Posterior vena cava (tissue), 2 donors: ENCODE measurements at places on chromosomes 1 and 21. TPM values are rescaled to one million over a fixed set of nuclear protein-coding genes. Genes with fewer than 3 reads are reported as not detected.

- DNase-seq: peak; percentile 90
These were observed 707 bp upstream of the KLHL21 start for GRCh38 chr1:6603238-6603914.

DNA sequence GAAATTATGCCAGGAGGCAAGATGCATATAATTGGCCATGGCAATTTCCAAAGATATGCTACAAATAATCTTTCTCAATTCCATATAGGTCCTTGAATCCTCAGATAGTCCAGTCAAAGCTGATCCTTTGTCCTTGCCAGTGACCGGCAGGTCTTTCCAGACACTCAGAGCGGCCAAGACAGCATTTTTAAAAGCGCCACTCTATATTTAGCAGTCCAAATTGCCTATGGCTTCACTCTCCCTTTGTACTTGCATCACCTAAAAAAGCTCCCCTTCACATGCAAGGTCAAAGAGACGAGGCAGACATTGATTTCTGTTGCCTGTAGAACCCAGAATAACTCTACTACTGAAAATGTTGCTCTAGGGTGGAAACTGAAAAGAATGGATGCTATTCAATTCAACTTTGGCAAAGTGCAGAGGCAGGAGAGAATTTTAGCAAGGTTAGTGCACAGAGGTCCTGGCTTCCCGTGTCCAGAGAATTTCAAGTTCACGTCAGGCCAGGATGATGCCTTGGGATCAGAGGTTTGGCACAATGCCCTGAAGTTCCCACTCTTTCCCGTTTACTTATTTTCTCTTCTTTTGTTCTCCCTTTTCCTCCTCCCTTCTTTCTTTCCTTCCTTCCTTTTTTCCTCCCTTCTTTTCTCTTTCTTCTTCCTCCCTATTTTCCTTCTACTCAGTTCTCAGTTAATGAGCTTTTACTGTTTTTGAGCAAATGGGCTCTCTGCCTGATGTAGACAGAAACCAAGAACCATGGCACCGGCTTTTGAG is 108.5 kb downstream of the KCNK1 start:
- no peak for DNase-seq

- DNase-seq: no peak
These were observed 8.4 kb upstream of the DDAH1 start for GRCh38 chr1:85473390-85473789.

DNA sequence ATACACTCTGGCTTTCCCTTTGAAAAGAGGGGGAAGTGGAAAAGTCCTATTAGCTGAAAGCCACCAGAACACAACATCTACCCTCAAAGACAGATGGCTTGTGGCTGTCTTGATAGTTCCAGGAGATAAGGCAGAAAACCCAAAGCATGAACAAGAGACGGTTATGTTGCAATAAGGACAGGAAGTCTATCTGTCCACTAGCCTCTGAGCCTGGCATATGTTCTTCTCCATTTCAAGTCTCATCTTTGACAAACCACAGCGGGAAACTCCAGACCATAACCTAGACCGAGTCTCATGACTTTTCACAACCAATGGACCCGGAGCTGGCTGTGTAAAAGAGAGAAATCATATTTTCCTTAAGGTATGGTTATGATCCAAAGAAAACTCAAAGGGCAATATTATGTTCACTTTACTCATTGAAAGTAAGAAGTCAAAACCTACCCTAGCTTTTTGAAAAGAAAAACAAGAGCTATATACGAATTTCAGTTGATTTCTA is 33.8 kb downstream of the DUSP10 start:
- no peak for DNase-seq

DNA sequence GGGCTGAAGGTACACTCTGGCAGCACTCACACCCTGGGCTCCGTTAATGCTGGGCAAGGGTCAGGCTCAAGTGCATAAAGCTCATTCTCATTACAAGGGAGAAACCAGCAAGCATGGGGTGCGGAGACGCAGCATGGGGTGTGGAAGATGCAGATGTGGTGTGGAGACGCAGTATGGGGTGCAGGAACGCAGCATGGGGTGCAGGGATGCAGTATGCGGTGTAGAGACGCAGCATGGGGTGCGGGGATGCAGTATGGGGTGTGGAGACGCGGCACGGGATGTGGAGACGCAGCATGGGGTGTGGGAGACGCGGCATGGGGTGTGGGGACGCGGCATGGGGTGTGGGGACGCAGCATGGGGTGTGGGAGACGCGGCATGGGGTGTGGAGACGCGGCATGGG is 390.7 kb downstream of the NPHP4 start:
- peak; percentile 69 for DNase-seq

GRCh38 chr21:43771199-43771675 is 4.9 kb downstream of the CSTB start:
- DNase-seq: no peak

GRCh38 chr1:161791904-161792655 is 26.0 kb downstream of the ATF6 start:
- no peak for DNase-seq

The OR2T29 gene
- total RNA-seq: not detected

DNA sequence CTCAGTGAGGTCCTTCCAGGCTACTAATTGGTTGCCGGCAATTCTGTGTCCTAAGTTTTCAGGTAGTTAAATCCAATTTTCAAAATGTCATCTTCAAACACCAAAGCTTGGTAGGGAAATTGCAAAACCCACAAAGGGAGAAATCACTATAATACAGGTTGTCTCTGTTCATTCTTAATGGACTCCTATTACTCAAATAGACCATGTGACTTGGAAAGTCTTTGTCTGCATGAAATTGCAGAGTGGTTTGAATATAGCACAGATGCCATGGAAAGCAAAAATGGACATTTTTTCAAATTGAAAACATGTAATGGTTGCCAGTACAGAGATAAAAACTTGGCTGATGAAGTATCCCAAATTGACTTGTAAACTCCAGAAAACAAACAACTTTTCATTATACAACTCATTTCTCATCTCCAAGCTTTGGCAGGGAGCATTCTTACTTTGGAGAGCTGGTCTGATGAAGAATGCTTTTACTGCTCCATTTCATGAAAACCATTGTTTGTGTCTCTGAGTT is 169.5 kb upstream of the PKN2 start:
- DNase-seq: no peak

DNA sequence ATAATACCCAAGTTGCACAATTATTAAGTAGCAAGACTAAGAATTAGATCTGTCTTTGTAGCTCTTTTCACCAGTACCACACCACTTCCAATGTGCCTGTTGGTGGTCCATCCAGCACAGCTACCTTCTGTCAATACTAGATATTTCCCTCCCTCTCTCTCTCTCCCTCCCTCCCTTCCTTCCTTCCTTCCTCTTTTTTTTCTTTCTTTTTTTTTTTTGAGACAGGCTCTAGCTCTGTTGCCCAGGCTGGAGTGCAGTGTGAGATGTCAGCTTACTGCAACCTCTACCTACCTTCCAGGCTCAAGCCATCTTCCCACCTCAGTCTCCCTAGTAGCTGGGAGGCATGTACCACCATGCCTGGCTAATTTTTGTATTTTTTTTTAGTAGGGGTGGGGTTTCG is 21.1 kb downstream of the KPNA6 start:
- DNase-seq: no peak

- no peak for DNase-seq
These were observed 58.6 kb upstream of the C8B start for GRCh38 chr1:57024428-57024827.

GRCh38 chr21:26072666-26073615 is 97.6 kb downstream of the APP start:
- no peak for DNase-seq

- no peak for DNase-seq
These were observed 302.2 kb downstream of the NTNG1 start for GRCh38 chr1:107443027-107443426.

GRCh38 chr1:204735042-204735441 is 49.5 kb upstream of the LRRN2 start:
- DNase-seq: no peak

The OR2L8 gene
- not detected for total RNA-seq

DNA sequence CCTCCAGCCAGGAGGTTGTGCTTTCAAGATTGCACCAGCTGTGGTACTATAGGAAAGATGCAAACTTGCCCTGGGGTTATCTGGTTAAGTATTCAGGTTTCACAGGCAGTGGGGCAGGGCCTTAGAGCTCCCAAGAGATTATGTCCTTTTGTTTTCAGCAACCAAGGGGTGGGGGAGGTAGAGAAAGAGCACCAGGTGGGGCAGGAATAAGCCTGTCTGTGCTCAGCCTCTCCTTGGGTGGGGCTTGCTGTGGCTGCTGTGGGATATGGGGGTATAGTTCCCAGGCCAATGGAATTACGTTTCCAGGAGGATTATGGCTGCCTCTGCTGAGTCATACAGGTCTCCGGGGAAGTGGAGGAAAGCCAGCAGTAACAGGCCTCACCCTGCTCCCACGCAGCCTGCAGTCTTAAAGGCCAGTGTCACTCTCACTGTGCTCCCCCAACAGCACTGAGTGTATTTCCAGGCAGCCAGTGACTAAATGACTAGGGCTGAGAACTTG is 508.6 kb downstream of the RWDD3 start:
- no peak for DNase-seq

- DNase-seq: peak; percentile 97
These were observed 38.7 kb upstream of the HMGN1 start for GRCh38 chr21:39387461-39388037.

GRCh38 chr1:202565890-202566602 is 144.2 kb downstream of the SYT2 start:
- no peak for DNase-seq

DNA sequence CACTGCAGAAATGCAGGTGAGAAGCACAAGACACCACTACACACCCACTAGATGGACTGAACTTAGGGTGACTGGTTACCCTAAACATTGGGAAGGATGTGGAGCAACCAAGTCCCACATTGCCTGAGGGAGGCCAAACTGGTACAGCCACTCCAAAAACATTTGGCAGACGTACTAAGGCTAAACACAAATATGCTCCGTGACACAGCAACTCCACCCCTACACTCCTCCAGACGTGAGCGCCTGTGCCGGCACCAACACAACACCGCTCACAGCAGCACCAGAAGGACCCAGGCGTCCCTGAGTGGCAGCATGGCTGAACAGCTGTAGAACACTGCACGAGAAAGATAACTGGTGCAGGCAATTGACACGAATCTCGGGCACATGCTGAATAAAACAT is 14.7 kb downstream of the PTTG1IP start:
- DNase-seq: no peak

GRCh38 chr1:205064301-205064700 is 20.0 kb downstream of the TMEM81 start:
- peak; percentile 50 for DNase-seq

DNA sequence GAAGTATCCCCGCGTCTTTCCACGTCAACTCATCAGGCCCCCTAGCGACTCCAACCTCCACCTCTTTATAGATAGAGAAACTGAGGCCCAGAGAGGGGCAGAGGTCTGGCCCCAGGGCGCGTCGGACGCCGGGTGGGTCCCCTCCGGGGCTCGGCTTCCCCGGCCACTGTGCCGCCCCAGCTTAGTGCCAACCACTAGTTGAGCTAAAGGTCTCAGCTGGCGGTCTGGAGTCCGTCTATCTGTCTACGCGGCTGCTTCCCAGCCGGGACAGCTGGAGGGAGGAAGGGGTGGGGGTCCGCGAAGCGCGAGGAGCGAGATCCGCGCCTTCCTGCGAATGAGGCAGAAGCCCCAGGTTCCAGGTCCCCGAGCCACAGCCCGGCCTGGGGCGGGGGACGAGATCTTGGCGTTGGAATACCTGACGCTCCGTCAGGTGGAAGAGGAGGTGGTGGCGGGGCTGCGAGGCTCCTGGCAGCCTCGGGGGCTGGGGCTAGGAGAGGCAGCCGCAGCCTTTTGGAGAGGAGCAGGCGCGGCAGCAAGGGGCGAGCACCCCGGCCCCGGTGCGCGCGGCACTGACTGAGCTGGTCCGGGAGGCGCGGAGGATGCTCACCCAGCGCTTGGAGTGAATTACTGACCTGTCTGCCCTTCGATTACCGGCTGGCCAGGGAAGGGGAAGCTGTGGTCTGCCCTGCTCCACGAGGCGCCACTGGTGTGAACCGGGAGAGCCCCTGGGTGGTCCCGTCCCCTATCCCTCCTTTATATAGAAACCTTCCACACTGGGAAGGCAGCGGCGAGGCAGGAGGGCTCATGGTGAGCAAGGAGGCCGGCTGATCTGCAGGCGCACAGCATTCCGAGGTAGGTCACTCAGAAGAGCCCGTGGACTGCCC is 937 bp downstream of the PODN start:
- DNase-seq: peak; percentile 81

DNA sequence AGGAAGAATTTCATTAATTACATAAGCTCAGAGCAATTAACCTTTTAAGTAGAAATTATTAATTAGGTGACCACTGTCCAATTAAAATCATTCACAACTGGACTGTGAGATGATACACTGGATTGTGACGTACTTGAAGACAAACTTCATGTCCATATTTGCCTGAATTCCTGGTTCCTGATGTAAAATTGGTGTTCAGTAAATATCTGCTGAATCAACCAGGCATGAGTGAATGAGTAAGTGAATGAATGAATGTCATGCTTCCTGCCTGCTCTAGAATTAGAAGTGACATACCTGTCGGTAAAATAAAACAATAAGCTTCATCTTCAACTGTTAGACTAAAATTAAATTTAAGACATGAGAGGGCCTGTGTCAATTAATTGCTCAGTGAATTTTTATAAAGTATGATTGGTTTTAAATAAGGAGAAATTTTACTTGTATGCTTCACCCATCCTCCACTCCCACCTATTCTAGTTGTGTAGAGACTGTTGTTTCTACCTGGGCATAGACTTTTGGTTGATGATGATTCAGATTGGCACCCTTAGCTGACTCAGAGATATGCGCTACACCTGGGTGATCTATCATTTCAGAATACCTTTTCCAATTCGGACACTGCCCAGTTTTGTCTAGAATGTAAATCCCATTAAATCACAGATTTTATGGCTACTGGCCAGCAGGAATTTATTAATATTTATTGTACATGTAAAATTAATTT is 56.9 kb upstream of the PTGS2 start:
- no peak for DNase-seq

The MINDY1 gene
- 17.3 TPM for total RNA-seq

The GCSAML gene
- 0.29 TPM for total RNA-seq

The TDRD5 gene
- not detected for total RNA-seq

GRCh38 chr1:47682786-47683350 is 245.0 kb downstream of the FOXD2 start:
- no peak for DNase-seq

GRCh38 chr1:38451541-38451993 is 405.0 kb upstream of the POU3F1 start:
- no peak for DNase-seq

DNA sequence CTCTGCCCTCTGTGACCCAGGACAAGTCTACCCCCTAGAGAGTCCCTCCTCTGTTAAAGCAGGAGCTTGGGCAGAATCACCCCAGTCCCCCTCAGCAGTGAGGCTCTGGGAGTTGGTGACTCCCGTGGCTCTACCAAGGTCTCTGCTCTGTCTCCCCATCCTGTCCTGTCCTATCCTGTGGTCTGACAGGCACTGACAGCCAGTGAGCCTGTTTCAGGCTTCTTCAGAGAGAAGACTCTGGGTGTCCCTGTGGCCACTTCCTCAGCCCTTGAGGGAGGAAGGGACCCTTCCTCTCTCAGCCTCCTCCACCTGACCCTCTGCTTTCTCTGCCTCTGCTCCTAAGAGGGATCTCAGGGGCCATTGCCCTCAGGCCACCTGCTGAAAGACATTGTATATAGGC is 148.7 kb downstream of the FCRL5 start:
- no peak for DNase-seq

The BARHL2 gene
- total RNA-seq: not detected
